CD4-positive, alpha-beta T cell treated with Interleukin-15 for 1 hour (primary cell): ENCODE measurements at places on chromosomes 3 and 15.

DNA sequence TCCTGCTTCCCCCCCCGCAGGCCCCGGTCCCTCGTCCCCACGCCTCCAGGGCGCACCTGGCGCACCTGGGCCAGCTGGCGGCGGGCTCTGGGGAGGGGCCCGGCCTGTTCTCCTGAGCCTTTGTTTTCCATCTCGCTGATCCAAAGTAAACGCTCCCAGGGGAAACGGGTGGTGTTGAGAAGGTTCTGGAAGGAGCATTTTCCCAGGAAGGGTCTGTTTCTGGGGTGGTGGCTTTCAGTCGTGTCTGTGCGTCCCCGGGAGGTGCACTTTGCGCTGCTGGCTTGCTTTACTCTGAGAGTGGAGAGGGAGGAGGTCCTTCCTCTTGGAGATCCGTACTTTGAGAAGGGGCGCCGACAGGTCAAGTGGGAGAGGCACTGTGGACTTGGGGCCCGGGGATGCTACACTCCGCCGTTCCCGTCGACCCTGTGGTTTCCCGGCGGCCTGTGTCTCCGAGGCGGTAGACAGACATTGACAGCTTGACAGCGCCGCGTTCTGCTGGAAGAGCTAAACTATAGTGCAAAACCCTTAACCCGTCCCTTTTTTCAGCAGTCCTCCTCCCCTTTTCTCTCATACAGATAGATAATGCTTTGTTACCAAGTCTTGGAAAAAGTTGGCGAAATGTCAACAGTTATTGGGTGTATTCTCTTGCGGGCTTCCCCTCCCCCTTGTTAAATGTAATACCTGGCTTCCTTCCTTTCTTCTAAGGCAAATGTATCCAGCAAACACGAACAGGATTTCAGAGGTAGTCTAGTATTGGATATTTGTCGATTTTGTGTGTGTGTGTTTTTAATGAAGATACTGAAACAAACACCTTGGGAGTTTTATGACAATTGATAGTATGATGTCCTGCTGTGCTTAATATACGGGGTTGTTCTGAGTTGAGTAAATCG is 6.5 kb downstream of the TPM1 start:
- DNase-seq = no peak

DNA sequence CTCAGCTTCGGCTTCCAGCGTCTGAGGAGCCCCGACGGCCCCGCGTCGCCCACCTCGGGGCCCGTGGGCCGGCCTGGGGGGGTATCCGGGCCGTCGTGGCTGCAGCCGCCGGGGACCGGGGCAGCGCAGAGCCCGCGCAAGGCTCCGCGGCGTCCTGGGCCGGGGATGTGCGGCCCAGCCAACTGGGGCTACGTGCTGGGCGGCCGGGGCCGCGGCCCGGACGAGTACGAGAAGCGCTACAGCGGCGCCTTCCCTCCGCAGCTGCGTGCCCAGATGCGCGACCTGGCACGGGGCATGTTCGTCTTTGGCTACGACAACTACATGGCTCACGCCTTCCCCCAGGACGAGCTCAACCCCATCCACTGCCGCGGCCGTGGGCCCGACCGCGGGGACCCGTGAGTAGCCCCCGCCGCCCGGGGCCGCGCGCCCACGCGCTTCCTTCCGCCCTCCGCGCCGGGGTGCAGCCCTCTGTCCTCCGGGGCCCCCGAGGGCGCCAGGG is 462 bp downstream of the EDEM1 start:
- peak; percentile 54 for DNase-seq

GRCh38 chr3:128376516-128376915 is 90.2 kb downstream of the DNAJB8 start:
- DNase-seq = no peak

GRCh38 chr3:23068016-23068728 is 135.0 kb upstream of the UBE2E2 start:
- DNase-seq = no peak

DNA sequence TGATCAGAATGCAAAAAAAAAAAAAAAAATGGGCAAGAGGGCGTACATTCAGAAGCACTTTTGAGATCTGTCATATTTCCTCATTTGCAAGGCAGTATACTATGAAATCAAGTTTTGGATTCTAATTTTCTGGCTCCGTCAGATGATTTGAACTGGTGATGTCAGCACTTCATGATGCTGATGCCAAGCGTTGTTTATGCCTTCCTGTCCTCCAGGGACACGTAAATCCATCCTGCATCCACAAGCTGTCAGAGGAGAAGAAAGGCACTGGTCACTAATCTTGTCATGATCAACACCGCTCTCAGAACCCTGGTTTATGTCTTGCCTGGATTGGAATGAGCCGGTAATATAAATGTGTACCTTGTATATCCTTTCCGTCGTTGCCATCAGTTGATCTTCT is 152.1 kb upstream of the EPHA3 start:
- DNase-seq = no peak
